ENCODE measurements at places on chromosomes 11 and 22.
A peak's percentile ranks its signal among the peaks of the same experiment; 100 is the strongest.

- no peak for DNase-seq
Measured at GRCh38 chr22:41885516-41885915, 29.4 kb downstream of the SHISA8 start.

GRCh38 chr11:29914203-29914930 lies 102.5 kb downstream of the KCNA4 start:
- no peak for DNase-seq

DNA sequence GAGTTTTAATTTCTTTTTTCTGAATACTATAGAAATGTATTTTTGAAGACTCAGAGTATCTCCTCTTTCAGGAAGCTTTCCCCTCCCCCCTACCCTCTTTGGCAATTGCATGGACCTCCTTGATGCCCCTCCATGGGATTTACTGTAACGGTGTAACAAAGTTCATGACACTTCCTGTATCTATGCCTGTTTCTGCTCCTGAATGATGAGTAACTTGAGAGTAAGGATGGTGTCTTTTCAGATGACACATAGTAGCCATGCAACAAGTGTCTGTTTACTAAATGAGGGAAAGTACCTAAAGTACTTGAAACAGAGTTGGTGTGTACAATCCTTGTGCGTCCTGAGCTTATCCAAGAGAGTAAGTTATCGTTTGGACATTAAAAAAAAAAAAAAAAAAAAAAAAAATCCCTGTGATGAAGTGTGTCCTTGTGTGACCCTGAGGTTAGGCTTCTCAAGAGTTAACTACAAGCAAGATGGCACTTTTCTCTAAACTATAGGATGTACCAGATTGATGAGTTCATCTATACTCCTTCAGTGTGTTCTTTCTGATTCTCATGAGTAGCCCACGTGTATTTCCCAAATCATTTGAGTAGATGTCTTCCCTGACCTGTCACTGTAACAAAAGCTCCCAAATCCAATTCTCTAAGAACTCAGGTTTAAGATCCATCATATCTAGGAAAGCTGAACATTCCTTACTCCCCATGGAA lies 7.4 kb downstream of the ETS1 start:
- no peak for DNase-seq

DNA sequence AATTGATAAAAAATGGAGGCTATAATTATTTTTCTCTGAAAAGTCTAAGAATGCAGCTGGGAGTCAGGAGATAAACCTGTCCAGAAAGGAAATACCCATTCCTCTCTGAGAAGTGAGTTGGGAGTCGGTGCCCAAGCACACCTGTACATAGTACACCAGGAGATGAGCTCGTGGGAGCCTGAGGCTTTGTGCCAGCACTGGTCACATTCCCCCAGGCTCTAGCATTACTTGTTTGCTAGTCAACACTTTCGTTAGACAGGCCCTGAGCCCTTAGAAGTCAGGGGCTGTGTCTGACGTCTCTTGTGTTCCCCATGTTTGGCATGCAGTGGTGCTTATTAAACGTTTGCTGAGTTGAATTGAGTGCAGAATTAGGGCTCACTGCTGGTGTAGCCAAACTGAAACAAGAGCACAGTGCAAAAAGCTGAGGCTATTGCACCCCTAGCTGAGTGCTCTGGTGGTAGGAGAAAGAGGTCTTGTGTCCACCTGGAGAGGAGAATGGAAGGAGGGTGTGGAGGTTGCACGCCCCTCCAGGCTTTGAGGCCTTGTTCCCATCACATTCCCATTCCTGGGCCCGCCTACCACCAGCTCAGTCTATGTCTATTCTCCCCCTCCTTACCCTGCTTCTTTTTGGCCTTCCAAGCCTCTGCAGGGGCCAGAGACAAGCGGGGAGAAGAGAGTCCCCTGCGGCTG lies 6.8 kb downstream of the ROBO4 start:
- DNase-seq, result no peak

DNA sequence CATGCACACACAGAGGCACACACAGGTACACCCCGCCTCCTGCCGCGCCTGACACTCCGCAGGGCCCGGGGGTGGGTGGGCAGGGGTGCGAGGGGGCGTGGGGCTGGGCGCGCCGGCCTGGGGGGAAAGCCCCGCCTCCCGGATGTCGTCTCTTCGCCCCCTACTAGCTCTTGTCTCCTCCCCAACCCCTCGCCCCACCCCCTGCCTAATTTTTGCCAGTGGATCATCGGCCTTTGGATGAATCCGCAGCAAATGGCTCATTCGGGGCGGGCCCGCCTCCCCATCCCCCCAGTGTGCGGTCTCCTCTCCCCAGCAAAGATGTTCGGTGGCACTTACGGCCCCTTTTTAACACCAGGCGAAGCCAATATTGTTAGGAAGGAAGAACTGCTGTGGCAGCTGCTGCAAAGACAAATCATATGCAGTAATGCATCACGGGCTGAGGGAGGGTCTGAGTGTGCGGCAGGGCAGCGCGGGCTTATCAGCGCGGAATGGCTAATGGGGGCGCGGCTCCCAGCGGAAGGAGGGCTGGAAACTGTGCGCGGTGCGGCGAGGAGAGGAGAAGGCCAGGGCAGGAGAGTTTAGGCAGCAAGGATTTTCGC lies 13.4 kb upstream of the NECTIN1 start:
- peak; percentile 4 for DNase-seq

GRCh38 chr11:27847496-27847895 lies 147.2 kb upstream of the BDNF start:
- DNase-seq, result no peak

- DNase-seq, result no peak
Measured at GRCh38 chr22:19637408-19638281, 76.7 kb upstream of the SEPTIN5 start.

DNA sequence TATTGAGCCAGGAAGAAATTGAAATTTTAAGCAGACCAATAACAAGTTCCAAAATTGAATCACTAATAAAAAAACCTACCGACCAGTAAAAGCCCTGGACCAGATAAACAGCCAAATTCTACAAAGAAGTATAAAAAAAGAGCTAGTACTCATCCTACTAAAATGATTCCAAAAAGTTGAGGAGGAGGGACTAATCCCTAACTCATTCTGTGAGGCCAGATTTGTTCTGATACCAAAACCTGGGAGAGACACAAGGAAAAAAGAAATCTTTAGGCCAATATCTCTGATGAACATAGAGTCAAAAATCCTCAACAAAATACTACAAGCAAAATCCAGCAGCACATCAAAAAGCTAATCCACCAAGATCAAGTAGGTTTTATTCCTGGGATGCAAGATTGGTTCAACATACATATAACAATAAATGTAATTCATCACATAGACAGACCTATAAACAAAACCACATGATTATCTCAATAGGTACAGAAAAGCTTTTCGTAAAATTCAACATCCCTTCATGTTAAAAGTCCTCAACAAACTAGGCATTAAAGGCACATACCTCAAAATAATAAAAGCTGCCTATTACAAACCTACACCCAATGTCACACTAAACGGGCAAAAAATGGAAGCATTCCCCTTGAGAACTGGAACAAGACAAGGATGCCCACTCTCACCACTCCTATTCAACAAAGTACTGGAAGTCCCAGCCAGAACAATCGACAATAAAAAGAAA lies 13.1 kb downstream of the OR52A5 start:
- no peak for DNase-seq

DNA sequence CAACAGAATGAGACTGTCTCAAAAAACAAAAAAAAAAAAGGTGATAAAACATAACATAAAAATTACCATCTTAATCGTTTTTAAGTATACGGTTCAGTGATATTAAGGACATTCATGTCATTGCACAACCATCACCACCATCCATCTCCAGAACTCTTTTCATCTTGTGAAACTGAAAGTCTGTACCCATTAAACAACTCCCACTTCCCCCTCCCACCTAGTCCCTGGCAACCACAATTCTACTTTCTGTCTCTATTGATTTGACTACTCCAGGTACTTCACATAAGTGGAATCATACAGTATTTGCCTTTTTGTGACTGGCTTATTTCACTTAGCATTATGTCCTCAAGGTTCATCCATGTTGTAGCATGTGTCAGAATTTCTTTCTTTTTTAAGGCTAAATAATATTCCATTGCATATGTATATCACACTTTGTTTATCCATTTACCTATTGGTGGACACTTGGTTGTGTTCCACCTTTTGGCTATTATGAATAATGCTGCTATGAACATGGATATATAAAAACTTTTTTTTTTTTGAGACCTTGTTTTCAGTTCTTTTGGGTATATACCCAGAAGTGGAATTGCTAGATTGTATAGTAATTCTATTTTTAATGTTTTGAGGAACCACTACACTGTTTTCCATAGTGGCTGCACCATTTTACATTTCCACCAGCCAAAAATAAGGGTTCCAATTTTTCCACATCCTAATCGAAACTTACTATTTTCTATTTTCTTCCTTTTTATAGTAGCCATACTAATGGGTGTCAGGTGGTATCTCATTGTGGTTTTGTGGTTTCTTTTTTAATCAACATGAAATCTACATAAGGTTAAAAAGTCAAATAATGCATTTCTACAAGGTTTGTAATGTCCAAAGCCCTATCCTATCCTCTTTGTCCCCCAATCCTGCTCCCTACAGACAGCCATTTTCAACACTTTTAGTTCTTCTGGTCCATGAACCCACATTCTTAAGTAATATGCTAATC lies 23.4 kb upstream of the PIK3C2A start:
- no peak for DNase-seq

DNA sequence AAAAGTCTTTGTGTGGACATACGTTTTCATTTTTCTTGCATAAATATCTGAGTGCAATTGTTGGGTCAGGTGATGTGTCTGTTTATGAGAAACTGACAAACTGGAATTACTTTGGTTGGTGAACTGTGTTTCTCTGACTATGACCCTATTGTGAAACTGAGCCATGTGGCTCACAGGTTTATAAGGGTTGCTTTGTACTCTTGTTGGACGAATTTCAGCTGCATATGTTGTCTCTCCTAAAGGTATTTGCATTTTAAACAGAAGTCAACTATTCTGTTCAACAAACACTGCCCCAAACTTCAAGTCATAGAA lies 34.4 kb upstream of the RASD2 start:
- no peak for DNase-seq

DNA sequence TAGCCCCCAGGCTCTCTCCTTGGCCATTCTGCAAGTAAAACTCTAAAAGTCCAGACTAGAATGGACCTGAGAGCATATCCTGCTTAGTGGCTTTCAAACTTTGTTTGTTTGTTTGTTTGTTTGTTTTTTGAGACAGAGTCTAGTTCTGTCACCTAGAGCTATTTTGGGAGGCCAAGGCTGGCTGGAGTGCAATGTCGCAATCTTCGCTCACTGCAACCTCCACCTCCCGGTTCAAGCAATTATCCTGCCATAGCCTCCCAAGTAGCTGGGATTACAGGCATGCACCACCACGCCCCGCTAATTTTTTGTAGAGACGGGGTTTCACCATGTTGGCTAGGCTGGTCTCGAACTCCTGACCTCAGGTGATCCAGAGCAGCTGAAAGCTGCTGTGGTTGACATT lies 28.9 kb downstream of the DAGLA start:
- DNase-seq, result no peak

- DNase-seq, result no peak
Measured at GRCh38 chr22:19136915-19137314, 5.8 kb downstream of the TSSK2 start.

GRCh38 chr11:128367573-128367972 lies 219.8 kb downstream of the ETS1 start:
- DNase-seq, result peak; percentile 12

DNA sequence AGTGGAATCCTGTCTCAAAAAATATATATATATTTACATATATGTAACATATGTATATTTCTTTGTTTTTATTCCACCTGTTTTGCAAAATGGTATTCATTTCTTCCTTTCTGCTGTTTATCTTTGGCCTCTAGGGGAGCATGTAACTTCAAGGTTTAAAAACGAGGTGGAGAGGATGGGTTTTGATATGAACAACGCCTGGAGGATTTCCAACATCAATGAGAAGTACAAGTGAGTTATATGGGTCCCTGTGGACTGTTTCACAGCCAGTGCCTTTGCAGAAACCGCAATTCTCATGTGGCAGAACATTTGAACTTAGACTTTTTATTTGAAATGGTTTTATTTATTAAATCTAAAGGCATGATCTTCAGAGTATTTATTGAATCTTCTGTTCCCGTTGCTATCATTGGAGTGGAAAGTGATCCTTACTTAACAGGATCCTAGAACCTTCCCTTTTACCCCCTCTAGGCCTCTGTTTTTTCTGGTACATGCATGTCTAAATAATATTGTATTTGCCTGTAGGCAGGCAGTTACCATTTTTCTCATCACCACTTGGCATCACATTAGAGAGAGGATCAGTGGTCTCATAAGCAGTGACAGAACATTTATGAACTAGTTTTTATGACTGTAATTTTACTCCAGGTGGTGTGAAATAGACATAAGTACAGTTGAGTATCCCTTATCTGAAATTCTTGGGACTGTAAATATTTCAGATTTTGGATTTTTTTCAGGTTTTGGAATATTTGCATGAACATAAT lies 81.5 kb upstream of the HORMAD2 start:
- DNase-seq, result no peak

DNA sequence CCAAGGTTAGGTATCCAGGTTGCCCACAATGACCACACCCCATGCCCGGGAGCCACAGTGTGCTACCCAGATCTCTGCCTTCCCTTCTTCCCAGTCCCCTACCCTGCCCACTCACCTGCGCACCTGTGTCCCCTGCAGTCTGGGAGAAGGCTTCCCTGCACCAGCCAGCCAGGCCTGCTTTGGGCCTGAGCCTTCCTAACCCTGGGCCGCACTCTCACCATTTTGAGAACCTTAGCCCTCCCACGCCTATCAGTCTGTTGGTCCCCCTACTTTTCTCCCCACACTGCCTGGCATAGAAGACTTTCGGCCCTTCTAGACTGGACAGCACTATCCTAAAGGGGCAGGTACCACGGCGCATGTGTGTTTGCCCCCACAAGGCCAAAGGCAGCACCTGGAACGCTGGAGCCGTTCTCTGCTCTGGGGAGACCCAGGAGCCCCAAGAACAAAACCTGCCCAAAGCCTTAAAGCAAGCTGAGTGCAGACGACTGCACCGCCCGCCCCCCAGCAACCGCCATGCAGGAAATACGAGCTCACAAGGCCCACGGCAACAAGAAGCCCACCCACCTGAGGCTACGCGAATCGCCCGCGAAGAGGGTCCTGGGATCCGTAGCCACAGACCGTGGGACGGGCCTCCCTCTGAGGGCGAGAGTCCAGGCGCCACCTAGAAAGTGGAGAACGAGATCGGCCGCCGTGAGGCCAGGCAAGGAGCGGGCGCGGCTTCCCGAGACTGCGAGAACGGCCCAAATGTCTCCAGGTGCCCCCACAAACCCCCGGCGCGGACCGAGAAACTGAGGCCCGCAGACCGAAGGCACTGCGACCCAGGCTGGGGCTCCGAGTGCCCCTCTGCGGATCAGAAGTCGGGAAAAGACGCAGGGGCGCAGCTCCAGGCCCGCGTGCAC lies 546 bp downstream of the GNB1L start:
- no peak for DNase-seq

- DNase-seq, result no peak
Measured at GRCh38 chr11:38330578-38330977, 1732.5 kb upstream of the RAG2 start.

DNA sequence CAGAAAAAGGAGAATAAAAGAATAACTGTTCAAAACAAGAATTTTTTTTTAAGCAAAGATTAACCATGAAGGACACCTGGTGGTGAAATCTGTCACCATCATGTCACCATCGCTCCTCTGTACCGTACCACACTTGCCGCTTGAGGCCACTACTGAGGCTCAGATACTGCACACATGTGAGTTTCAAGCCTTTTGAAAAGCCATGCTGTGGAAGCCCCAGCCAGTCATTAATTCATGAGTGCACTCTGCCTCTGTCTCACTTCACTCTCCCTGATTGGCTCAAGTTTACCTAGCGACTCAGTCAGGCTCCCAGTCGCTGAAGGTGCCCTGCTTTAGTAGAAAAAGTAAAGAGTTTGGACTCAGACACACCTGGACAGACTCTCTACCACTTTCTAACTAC lies 6.6 kb upstream of the MS4A12 start:
- DNase-seq, result no peak

- DNase-seq, result no peak
Measured at GRCh38 chr11:488992-489391, 18.1 kb downstream of the RNH1 start.
